ENCODE measurements at places on chromosomes 3 and 15. TPM values are rescaled to one million over a fixed set of nuclear protein-coding genes. Genes with fewer than 3 reads are reported as not detected.

DNA sequence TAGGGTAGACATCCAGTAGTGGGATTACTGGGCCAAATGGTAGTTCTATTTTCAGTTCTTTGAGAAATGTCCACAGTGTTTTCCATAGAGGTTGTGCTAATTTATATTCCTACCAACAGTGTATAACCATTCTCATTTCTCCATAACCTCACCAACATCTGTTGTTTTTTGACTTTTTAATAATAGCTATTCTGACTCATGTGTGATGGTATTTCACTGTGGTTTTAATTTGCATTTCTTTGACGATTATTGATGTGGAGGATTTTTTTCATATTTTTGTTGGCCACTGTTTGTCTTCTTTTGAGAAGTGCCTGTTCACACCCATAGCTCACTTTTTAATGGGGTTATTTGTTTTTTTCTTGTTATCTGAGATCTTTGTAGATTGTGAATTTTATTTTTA, 125.2 kb downstream of the CFAP20DC start:
- no peak for DNase-seq

GRCh38 chr3:151227266-151227806, 24.3 kb upstream of the GPR171 start:
- DNase-seq, result no peak

GRCh38 chr3:45869638-45870037, 16.7 kb upstream of the CCR9 start:
- DNase-seq, result no peak

GRCh38 chr3:71525391-71525790, 58.1 kb downstream of the FOXP1 start:
- DNase-seq, result no peak

DNA sequence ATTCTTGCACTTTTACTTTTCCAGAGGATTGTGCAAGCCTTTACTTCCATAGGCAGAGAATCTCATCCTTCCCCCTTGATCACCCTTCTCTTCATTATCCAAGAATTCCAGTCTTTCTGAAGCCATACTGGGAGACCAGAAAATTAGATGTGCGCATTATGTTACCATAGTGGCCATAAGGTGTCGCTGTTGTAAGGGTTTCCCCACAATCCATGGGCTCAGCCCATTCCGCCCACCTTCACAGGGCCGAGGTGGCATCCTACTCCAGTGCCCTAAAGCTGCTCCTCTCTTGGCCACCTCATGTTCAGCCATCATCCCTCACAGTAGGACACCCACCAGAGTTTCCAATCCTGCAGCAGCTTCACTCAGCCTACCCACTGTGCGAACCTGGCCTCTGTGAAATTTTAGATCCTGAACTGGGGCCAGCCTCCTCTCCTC, 35.0 kb downstream of the CTSH start:
- DNase-seq, result no peak

GRCh38 chr15:58457466-58457965, 25.7 kb downstream of the LIPC start:
- peak; percentile 26 for DNase-seq

DNA sequence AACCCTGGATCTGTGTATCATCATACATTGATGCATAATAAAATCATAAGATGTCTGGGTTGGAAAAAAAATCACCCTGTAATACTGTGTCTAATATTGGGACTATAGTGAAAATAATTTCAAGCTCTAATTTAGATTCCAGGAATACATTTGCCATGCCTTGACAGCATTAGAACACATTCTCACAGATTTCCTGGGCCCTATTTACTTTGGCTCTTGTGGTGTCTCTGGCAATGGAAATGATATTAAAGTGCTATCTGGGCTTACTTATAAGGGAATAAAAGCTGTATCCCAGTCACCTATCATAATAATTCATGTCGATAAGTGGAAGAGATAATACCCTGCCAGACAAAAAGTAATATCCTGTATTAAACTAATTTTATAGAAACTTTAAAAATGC, 472.0 kb downstream of the ZPLD1 start:
- no peak for DNase-seq

Gene LRRC31
- total RNA-seq, result not detected
